ENCODE measurements at places on chromosomes 1 and 21.

DNA sequence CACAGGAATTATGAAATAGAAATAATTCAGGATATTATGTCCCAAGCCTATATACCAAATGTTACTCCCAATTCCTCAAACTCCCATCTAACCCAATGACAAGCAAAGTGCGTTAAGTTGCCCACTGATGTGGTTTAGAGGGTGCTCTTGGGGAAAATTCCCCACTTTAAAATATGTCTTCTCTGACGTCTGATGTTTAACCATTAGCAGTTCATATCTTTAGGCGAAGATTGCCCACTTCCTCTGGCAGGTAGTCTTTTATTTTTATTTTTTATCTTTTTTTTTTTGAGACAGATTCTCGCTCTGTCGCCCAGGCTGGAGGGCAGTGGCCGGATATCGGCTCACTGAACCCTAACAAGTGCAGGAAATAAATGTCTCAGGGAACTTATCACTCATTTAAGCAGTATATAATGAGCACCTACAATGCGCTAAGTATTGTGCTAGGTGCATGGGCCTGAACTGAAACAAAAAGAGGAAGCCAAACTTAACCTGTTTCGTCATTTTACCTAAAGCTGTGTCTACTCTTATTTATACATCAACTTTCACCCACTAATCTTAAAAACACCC, 1.3 kb upstream of the LYST start:
- no peak for DNase-seq

GRCh38 chr1:70202173-70202758, 3.1 kb downstream of the LRRC40 start:
- DNase-seq: no peak

DNA sequence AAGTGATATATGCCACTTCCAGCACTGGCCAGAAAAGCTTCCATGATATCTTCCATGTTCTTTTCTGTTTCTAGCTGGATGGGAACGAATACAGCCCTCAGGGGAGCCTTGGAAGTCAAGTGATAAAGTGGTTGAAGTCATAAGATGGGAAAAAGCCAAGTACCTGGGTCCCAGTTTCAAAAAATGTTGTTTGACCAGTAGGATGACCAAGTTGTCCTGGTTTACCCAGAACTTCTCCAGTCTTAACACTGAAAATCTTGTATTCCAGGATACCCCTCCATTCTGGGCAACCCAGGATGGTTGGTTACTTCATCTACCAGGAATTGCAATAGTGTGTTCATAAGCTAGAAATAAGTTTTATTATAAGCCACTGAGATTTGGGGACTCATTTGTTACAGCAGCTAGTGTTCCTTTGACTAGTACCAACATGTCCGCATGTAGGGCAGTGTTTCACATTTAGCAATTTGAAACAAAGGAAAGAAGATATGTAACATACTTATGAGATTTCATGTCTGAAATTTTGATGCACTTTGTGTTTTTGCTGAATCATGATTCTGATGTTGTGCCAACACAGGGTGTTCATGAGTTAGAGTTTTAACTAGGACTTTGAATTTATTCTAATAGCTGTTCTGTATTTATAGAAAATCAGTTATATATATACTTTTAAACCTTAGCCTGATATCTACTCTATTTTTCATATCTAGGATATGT, 139.9 kb downstream of the TPR start:
- DNase-seq: no peak

GRCh38 chr1:33003657-33004056, 33.0 kb downstream of the AK2 start:
- no peak for DNase-seq

- DNase-seq: no peak
Measured at GRCh38 chr1:85460555-85461088, 4.3 kb downstream of the DDAH1 start.

- no peak for DNase-seq
Measured at GRCh38 chr21:45461369-45461750, 56.4 kb downstream of the COL18A1 start.

DNA sequence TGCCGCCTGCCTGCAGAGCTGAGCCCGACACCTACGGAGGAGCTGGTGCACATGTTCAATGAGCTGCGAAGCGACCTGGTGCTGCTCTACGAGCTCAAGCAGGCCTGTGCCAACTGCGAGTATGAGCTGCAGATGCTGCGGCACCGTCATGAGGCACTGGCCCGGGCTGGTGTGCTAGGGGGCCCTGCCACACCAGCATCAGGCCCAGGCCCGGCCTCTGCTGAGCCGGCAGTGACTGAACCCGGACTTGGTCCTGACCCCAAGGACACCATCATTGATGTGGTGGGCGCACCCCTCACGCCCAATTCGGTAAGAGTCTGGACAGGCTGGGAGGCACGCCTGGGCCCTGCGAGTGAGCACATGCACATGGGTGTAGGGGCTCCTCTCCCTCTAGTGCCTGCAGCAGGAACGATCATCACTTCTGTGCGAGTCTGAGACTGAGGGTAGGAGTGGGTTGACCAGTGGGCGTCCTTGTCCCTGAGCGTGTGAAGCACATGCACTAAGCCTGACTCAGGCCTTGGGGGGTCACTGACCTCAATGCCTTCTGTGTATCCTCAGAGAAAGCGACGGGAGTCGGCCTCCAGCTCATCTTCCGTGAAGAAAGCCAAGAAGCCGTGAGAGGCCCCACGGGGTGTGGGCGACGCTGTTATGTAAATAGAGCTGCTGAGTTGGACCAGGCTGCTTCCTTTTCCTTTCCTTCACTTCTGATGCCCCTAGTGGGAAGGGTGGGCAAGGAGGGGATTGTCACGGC, 6.9 kb downstream of the DMAP1 start:
- no peak for DNase-seq

- DNase-seq: no peak
Measured at GRCh38 chr1:87220993-87221392, 107.7 kb upstream of the LMO4 start.
